ENCODE measurements at places on chromosomes 1 and 21.

- no peak for DNase-seq
Observed at GRCh38 chr1:223417444-223417843, 24.2 kb downstream of the CCDC185 start.

GRCh38 chr21:32976791-32977190 is 48.9 kb upstream of the OLIG2 start:
- DNase-seq, result no peak

- DNase-seq, result no peak
Observed at GRCh38 chr1:77064246-77064645, 155.0 kb downstream of the PIGK start.

- DNase-seq, result no peak
Observed at GRCh38 chr1:70420320-70420719, 9.3 kb downstream of the CTH start.

DNA sequence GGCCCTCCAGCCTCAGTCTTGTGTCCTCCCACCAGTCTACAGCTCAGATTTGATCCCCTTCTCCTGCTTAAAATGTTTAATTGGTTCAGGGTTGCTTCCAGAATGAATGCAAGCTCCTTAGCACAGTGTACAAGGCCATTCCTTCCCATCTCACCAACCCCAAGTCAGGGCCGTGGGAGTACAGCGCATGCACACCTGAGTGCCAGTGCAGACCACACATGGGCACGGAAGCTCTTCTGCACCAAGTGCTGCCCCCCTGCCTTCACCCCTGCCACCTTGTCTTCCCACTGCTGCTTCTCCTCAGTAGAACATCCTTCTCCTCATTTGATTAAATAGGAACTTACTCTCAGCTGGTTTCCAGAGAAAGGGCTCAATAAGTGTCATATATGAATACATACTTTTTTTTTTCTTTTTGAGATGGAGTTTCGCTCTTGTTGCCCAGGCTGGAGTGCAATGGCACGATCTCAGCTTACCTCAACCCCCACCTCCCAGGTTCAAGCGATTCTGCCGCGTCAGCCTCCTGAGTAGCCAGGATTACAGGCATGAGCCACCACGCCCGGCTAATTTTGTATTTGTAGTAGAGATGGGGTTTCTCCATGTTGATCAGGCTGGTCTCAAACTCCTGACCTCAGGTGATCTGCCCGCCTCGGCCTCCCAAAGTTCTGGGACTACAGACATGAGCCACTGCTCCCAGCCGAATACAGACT is 9.3 kb downstream of the PMF1 start:
- DNase-seq, result no peak

- no peak for DNase-seq
Observed at GRCh38 chr1:5680600-5680999, 311.6 kb downstream of the NPHP4 start.

DNA sequence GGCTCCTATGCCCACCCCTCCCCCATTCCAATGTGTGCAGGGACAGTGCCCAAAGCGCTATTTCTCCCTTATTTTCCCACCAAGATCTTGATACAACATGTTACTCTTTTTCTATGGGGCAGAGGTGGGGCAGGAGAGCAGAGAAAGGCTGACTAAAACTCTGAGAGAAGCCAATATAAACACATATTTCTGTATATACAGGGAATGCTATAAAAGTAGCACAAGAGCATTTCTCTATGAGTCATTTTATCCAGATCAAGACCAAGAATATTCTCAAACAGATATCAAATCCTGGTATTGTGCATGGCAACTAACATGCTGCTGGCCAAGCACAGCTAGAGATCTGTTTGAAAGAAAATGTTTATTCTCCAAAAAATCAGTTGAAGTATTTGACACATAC is 7.3 kb downstream of the WDR26 start:
- no peak for DNase-seq

DNA sequence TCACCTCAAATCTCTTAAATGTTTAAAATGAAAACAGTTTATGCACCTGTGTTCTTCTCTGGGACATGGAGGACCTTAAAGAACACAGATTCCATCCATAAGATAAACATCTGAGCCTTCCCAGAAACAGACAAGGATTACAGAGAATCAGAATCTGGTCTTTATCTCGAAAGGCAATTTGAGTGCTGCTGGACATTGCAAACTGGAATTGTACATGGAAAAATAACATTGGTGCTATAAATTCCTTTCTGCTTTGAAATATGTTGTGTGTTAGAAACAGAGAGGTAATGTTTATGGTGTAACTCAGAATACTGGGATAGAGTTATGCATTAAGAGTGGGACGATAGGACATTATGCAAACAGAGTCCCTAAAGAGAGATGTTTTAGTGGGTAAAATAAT is 6.6 kb upstream of the DDR2 start:
- DNase-seq, result no peak

DNA sequence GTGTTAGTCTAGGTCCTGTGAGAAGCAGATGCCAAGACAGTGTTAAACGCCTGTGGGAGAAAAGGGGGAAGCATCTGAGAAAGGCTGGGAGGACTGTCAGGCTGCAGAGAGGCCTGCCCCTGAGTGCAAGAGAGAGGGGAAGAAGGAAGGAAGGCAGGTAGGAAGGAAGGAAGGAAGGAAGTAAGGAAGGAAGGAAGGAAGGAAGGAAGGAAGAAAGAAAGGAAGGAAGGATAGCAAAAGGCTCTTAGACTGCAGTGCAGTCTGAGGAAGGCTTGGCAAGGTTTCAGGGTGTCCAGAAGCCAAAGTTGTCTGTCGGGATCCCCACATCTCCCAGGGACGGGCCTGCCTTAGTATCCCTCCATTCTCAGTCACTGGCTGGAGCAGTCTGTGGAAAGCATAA is 82.6 kb downstream of the SPATA46 start:
- DNase-seq, result no peak

- no peak for DNase-seq
Observed at GRCh38 chr1:96072021-96072420, 649.6 kb upstream of the PTBP2 start.

GRCh38 chr21:37886726-37887299 is 29.4 kb downstream of the KCNJ6 start:
- DNase-seq, result no peak

- no peak for DNase-seq
Observed at GRCh38 chr1:53948291-53948690, 2.1 kb downstream of the LRRC42 start.

DNA sequence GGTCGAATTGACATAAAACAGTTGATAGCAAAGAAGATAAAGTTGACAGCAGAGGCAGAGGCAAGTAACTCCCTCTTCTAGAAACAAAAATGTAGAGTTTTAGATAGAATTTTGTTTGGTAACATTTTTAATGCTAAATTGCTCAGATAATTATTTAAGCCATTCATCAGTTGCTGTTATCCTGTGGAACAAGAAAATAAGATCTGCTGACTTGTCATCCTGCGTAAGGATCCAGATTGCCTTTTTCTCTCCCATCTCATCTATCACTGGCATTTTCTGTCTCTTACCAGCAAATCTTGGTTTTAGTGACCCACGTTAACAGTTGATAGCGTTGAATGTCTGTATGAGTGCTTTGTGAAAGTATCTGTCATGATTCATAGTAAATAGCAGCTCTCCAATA is 29.8 kb downstream of the SOAT1 start:
- no peak for DNase-seq

DNA sequence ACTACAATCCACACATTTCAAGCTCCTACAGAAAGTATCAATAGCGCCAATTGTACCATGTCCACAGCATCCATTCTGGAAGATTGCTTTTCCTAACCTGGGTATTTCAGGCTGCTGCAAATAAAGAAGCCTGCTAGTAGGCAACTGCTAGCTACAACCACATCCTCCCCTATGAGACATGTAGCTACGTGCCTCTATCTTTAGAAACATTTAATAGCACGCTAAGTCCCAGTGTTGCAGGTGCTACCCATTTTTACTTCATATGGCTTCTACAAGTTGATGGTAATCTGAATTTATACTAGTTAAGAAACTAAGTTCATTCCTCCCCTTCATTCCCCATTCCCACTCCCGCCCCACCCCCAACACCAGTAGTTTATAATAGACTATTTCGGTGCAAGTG is 7.4 kb upstream of the AMPD1 start:
- no peak for DNase-seq

- no peak for DNase-seq
Observed at GRCh38 chr1:246450611-246451251, 56.3 kb downstream of the SMYD3 start.

DNA sequence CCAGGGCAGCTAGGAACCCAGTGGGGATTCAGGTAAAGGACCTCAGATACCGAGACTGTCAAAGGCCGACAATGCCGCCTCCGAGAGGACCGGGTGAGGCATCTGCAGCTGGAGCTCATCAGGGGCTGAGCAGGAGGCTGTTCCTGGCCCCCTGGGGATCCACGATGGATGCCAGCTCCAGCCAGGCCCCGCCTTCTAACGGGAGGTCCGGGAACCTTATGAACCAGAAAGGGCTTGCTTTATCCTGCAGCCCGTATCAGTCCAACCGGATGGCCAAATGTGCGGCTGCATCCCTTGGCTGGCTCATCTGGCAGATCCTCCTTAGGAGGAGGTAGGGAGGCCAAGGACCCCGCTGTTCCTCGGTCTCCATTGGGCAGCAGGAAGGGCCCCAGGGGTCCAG is 32.0 kb downstream of the SLC45A1 start:
- no peak for DNase-seq

DNA sequence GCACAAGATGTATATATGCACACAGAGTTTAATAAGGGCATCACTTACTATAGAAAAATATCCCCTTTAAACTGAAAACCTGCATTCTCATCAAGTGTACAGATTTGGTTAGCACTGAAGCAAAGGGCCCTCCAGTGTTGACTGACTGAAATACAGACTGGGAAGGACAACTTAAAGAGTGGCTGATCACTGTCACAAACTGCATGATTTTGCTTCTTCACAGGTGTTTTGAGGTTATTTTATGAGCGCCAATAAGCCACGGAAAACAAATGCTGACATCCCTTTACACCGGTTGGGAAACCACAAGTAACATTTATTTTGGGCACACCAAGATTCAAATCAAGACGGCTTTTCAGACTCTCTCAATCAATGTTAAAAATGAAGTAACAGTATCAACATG is 30.9 kb upstream of the RAP1GAP start:
- DNase-seq, result no peak

DNA sequence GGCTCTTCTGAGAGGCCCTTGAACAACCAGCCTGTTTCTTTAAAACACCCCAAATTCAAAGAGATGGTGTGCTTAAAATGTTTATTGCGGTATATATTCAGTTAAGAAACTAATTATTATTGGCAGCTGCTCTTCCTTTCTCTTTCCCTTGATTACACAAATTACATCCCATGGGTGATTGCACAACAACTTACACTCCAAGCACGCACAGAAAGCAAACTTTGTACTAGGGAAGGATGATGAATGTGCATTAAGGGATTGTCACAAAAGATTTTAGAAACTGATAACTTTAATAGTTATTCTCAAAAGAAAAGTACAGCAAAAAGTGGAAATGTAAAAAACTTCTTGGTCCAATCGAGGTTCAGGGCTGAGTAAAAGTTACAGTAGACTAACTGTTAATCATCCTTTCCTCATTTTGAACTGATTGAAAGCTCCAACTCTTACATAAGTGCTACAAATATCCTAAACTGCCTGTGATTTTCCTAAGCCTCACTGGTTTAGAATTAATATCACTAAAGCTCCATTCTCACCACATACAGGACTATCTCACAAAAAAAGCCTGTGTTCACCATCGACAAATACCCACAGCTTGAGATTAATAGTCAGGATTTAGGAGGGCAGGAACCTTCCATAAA is 153.4 kb downstream of the TTLL7 start:
- DNase-seq, result no peak

GRCh38 chr1:46190539-46190938 is 7.7 kb downstream of the POMGNT1 start:
- no peak for DNase-seq

DNA sequence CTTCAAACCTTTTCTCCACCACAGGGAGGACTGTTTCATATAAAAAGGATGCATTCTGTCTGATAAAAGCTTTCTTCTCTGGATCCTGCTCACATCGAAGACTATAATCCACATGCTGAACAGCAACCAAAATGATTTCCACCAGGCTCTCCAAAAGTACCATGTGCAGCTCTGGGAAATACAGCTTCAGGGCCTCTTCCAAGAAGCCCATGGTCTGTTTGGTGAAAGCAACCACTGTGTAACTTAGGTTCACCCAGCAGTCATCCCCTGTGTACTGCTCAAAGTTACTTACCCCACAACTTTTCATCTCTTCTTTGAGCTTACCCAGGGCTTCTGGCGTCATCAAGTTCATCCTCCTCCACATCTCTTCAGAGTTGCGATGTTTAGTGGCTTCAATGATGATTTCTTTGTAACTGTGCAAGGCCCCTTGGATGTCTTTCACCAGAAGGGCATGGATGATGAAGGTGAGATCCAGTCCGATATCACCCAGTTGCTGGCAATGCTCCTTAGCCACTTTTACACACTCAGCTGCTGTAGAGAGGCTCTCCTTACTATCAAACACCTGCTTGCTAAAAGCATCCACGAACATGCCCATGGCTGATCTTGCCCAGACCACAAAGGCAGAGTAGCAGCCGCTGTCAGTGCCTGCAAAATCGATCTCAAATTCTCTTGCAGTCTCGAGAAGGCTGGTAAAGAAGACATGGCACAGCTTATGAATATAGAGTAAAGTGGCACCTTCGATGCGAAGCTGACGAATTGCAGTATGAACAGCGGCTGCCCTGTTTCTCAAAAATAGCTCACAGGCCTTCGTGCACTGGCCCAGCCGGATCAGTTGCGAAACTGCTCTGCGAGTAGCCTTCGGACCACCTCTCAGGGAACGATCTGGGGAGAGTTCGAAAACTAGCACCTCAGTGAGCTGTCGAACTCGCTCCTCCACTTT is 1.7 kb downstream of the EXOC8 start:
- no peak for DNase-seq
